ENCODE measurements at places on chromosomes 4 and X.

- DNase-seq, result no peak
Measured at GRCh38 chr4:83905952-83906351, 370.0 kb downstream of the GPAT3 start.

DNA sequence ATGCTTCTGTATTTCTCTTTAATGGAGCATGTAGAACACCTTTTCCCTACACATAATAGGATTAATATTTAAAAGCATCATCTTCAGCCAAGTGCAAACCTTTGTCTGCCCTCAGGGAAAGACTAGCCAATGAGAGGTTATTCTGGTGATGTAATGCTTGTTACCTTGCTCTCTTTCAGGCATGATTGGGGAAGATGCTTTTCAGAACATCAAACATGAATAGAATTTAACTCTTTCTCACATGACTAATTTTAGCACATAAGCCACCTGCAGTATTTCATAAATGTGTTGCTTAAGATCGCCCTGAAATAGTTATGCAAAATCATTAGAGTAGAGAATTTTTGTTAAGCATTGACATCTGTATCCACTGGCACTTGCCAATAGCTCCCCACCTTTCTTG lies 10.7 kb upstream of the EPGN start:
- no peak for DNase-seq

GRCh38 chr4:46550471-46550870 lies 160.5 kb upstream of the GABRA2 start:
- DNase-seq, result no peak

DNA sequence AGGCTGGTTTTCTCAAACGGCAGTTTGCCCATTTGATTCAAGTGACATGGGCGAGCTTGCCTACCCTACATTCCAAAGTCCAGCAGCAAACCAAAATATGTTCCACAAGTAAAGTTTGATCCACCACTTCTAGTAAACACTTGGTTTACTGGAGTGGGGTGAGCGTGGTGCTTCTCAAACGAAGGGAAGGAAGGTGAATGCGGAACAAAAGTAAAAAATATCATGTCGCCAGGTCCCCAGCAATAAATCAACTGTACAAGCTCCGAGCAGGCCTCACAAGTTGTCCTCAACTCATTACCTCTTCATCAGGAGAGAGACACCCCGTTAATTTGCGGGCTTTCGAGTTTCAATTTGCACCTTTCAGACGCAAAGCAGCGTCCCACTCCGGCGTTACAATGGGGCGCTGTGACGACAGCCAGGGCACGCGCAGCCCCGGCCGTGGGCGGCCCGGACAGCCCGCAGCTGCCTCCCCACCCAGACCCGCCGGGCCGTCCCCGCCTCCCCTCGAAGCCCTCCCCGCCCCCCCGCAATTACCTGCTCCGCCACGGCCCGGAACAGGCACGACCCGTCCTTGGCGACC lies 1.0 kb downstream of the OTUD4 start:
- DNase-seq, result no peak

DNA sequence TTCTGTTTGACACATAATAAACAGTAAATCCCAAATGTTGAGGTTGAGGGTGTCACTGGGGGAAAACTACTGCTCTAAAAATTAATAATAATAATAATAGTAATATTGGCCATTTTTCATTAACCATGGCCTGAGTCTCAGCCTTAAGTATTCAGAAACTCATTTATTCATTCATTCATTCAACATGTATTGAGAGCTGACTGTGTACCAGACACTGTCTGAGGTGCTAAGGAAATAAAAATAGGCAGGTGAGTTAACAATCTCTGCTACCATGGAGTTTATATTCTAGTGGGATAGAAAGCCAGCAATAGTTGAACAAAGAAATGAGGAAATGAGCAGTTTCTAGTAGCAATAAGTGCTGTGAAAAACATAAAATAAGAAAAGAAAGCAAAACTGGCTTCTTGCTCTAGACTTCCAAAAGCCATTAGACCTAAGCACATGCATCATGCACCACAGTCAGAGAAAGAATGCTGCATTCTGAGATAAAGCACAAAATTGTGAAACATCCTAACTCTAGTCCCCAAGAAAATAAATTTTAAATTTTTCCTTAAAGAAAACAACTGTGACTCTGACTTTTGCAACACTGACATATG lies 278.7 kb downstream of the RCHY1 start:
- DNase-seq, result no peak

- no peak for DNase-seq
Measured at GRCh38 chr4:63787326-63787725, 621.9 kb downstream of the TECRL start.

- no peak for DNase-seq
Measured at GRCh38 chr4:3431446-3431993, 10.2 kb upstream of the HGFAC start.
